ENCODE measurements at places on chromosomes 1 and 21. TPM values are rescaled to one million over a fixed set of nuclear protein-coding genes. Genes with fewer than 3 reads are reported as not detected.

The TFF3 gene
- 0.96 TPM for total RNA-seq

The KDF1 gene
- total RNA-seq = not detected

The REN gene
- total RNA-seq = not detected

GRCh38 chr1:19534281-19534680 is 48.9 kb upstream of the CAPZB start:
- no peak for DNase-seq

GRCh38 chr1:226332947-226333346 is 24.0 kb upstream of the LIN9 start:
- DNase-seq = no peak

DNA sequence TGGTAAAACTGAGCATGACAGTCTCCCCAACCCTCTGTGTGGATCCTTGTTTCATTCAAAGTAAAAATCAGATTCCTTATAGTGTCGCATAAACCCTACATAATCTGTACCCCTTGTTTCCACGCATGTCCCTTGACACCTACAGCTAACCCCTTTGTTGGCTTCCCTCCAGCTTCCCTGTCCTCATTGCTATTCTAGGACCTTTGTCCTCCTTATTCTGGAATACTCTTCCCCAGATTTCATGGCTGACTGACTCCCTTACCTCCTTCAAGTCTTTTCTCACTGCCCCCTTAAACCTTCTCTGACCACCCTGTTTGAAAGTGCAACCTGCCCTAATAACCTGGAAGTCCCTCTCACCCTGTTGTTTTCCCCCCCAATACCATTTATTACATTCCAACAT is 4.0 kb downstream of the RNF11 start:
- no peak for DNase-seq

- peak; percentile 82 for DNase-seq
Measured at GRCh38 chr1:28886731-28887418, 27.5 kb upstream of the EPB41 start.

DNA sequence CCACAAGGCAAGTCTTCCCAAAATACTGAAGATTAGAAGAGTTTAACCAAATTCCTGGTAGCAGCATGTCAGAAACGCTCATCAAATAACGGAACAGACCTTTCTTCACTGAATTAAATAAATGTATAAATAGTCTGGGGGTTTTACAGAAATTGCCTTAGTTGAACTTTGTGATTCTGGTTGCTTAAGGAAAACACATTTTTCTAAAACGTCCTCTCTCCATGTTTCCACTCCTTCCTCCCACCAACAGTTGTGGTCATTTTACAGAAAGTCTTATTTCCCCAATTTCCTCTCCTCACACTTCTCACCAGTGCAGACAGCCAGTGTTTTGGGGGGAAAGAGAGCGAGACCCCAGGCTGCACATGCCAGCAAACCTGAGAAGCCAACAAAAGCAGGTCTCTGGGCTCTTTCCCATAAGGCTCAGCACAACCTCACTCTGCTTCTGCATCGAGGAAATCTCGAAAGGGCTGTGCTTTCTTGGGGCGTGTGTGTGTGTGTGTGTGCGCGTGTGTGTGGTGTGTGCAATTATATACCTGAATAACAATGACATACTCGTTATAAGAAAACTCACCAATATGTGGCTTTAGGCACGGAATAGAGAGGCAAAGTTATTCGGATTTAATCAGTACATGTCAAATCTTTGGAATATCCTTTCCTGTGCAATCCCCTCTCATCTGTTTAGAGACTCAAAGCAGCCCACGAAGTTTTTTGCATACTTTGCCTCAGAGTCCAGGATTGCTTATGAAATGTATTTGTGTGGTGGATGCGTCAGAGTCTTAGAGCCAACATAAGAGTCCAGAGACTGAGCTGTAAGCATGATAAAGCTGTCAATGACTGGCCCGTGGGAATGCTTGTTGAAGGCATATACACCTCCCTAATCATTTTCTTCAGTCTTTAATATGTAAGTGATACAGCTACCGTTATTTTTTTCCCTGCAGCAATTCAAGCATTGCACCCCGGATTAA is 2.0 kb downstream of the KCNJ15 start:
- no peak for DNase-seq

- no peak for DNase-seq
Measured at GRCh38 chr1:8450312-8450711, 132.4 kb downstream of the SLC45A1 start.

Data from breast epithelium (tissue), 4 donors.